SJCRH30 (cell line): ENCODE measurements at places on chromosomes 2 and 18.

GRCh38 chr2:67627456-67628207 is 230.5 kb downstream of the ETAA1 start:
- DNase-seq, result no peak

DNA sequence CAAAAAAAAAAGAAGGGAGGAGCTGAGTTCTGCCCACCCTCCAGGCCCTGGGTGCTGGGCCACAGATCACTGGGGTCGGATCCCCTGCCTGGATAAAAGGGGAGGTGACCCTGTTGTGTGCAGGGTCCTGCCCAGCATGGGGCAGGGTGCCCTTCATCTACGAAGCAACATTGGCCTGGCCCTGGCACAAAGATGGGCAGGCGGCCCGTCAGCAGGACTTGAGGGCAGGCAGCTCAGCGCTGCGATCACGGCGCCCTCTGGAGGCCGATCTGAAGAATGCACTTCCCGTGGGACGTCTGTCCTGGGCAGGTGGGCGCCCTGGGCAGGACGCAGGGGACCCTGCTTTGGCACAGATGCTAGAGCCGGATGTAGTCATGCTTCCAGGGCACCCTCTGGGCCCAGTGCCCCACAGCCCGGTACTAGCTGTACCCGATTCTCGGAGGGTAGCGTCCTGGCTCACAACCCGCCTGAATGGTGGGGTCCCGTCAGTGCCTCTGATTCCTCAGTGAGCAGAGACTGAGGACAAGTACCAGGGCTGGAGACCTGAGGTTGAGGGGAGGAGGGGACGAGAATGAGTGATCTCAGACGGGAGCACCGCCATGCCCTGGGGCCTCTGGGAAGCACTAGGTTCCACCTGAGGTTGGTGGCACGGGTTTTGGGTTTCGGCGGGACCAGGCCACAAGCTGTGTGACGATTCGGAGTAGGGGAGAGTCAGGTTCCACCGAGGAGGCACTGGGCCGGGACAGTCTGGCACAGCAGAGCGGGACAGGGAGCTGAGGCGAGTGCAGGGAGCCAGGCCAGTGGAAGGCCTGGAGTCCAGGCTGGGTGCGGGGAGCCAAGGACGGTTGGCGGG is 18.0 kb downstream of the ARID5A start:
- DNase-seq, result peak; percentile 59

GRCh38 chr2:196660244-196660643 is 20.7 kb downstream of the CCDC150 start:
- no peak for DNase-seq

- no peak for DNase-seq
Measured at GRCh38 chr2:107006836-107007235, 120.9 kb upstream of the ST6GAL2 start.

DNA sequence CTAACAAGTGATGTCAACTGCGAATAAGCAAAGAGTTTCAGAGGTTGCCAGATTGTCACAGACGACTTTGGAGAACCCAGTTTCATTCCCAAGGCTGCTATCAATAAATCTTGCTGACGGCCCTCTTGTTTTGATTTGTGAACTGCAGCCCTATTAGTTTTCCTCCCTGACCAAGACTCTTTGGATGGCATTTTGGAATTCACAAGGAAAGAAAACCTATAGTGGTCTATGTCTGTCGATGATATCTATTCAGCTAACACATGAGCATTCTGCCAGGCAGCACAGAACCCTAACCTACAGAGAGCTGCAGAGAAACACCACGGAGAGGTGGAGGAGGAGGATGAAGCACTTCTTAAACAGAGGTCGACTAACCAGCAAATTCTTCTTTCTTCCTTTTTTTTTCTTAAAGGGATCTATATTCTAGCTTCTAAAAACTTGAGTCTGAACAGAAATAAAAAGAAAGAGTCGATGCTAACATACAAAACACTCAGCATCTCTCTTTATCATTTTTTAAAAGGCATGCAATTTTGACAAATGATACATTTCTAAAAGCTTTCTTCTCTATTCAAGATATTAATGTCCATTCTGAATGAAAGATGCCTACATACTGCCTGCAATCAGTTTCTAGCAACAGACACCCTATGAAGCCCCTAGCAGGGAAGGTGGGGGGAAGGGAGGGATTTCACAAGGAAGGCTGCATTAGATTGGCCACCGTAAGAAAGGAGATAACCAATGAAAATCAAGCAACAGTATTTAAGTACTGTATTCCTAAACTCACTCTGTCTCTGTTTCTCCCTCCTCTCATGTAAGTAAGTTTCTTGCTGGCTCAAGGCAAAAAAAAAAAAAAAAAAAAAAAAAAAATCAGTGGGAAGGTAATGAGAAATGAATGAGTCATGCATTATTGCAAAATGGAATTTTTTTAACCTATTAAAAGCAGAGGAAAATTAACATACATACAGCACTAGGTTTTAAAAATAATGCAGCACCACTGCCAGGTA is 83.0 kb upstream of the CHRNA1 start:
- DNase-seq, result peak; percentile 90

- DNase-seq, result no peak
Measured at GRCh38 chr18:9994701-9995235, 81.0 kb downstream of the VAPA start.

GRCh38 chr2:44974064-44974715 is 32.7 kb downstream of the SIX3 start:
- DNase-seq, result peak; percentile 90

DNA sequence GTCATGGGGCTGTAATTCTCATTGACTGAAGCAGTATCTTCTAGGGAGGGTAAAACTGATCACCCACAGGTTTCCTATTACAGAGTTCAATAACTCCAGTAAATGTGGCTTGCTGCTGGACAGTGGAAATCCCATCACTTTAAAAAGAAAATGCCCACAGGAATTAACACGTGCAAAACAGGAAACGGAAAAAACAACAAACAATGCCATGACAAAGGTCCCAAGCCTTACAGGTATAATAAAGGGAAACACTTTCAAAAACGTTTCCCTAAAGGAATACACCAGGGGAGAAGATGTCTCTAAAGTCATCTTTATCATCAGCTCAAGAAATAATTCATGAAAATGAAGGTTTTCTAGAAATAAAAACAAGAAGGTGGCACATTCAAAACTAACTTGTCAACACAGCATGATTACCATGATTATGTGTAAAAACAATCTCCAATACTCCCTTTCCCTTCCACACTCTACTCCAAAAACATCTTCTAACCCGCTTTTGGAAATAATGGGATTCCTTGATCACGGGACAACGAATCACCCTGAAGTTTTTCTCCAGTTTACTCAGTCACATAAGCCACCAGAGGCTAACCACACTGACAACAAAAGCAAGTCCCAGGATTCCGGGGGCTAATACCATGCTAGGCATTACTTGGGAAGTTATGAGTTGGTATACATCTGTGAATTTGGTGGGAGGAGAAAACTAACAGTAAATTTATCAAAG is 167.9 kb downstream of the TCF4 start:
- DNase-seq, result peak; percentile 36

DNA sequence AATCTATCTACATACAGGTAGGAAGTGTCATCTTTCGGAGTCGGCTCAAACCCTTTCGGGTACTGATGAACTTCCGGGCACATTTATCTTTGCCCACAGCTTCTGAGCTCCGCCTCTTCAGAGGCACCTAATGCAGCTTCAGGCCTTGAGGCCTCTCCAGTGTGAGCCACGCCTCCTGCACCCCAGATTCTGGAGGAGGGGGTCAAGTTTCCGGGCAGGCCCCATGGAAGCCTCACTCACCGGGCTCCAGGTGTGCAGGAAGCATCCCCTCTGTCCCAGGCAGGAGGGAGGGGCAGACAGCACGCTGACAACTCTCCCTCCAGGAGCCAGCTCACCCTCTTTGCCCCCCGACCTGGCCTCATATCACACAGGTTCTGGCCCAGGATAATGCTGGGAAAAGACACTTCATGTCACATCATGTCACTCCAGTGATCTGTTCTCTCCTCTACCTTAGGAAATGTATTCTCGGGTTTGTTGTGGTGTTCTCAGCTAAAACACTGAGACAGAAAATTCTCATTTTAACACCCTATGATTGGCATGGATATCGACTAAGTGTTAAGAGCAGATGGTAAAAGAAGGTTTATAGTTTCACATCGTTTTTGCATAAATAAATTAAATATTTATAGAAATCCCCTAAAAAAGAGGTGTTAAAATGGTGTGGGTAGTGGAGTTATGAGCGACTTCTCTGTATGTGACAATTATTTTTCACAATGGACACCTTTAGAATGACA is 46.2 kb upstream of the COPS8 start:
- DNase-seq, result no peak

DNA sequence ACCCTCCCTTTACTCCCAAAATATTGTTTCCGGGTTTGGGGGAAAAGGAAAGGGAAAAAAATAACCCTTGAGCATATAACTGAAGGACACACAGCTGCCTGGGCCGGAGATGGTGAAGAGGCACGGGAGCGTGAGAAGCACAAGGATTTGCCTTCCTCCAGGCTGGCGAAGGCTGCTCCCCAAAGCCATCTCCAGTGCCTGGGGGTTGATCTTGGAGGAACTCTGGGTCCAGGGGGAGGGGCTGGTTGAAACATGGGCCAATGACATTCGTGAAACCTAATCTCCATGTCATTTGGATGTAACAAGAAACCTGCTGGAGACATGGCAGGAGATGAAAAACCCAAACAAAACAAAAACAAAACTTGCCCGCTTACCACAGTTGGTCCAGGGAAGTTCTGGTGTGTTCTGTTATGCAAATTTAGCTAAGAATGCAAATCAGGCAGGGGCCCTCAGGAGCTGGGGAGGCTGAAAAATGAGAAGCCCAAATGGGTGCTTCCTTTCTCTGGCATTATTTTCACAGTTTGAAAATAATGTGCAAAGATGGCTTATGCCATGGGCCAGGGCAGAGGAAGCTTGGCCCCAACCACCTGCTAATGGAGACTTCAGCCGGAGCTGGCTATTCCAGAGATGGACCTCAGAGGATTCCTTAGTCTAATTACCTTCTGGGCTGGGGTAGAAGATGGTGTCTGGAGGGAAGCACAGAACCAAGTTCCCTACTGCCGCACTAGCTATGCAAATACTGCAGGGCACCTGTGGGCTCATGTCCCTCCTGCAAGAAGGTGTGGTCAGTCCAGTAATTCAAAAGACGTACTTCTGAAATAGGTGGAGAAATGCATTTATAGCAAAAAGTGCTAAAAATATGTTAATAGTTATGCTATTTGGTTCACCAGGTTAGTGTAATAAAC is 180.9 kb downstream of the BCL2 start:
- DNase-seq, result peak; percentile 84

GRCh38 chr2:114032705-114033104 is 142.8 kb downstream of the ACTR3 start:
- DNase-seq, result no peak

- no peak for DNase-seq
Measured at GRCh38 chr2:2832657-2833056, 501.6 kb upstream of the MYT1L start.

GRCh38 chr18:8052237-8052701 is 485.2 kb downstream of the PTPRM start:
- DNase-seq, result peak; percentile 4

DNA sequence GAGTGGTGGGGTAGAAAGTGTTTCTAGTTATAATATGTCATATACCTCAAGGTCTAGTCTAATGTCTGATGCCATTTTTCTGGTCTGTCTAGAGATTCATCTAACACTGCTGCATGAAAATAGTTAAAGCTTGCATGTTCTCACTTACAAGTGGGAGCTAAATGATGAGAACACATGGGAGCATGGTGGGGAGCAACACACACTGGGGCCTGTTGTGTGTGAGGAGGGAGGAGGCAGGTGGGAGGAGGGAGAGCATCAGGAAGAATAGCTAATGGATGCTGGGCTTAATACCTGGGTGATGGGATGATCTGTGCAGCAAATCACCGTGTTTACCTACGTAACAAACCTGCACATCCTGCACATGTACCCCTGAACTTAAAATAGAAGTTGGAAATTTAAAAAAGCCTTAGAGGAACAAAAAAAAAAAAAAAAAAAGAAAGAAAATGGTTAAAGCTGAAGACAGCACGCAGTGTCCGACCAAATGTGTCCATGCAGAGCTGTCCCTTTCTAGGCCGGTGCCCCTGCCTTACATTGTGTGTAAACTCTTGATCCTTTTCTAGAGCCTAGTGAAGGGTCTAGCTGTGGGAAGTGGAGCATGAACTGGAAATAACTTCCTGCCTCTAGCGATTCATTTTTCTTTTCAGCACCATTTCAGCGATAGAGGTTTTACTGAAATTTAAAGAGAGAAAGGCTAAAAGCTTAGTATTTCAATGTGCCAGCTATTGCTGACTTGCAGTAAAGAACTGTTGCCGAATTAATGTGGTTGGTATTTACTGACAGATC is 94.0 kb downstream of the FMNL2 start:
- no peak for DNase-seq

DNA sequence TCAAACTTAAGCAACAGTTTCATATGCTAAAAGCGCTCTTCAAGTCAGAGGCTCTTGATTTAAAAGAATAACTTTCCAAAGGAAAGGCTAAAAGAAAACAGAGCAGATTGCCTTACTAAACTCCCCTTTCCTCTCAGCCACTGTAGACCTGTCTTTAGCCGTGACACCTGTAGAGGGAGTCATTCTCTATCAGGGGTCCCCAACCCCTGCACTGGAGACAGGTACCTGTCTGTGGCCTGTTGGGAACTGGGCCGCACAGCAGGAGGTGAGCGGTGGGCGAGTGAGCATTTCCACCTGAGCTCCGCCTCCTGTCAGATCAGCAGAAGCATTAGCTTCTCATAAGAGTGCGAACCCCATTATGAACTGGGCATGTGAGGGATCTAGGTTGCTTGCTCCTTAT is 9.6 kb downstream of the SLC14A1 start:
- no peak for DNase-seq

GRCh38 chr2:17245906-17246305 is 272.3 kb downstream of the RAD51AP2 start:
- DNase-seq, result no peak

GRCh38 chr2:31386648-31387047 is 27.9 kb downstream of the XDH start:
- no peak for DNase-seq

- DNase-seq, result no peak
Measured at GRCh38 chr2:236857246-236857645, 228.4 kb upstream of the COPS8 start.
